Suppressor macrophage (primary cell): ENCODE measurements at places on chromosomes 7 and 10.

GRCh38 chr10:37434091-37434490 is 308.7 kb downstream of the ANKRD30A start:
- no peak for DNase-seq

- DNase-seq: no peak
These were observed 7.6 kb upstream of the PDZD8 start for GRCh38 chr10:117382861-117383260.

GRCh38 chr10:67926951-67927350 is 42.5 kb downstream of the SIRT1 start:
- no peak for DNase-seq

GRCh38 chr7:145293754-145294153 is 457.9 kb upstream of the TPK1 start:
- DNase-seq: no peak

DNA sequence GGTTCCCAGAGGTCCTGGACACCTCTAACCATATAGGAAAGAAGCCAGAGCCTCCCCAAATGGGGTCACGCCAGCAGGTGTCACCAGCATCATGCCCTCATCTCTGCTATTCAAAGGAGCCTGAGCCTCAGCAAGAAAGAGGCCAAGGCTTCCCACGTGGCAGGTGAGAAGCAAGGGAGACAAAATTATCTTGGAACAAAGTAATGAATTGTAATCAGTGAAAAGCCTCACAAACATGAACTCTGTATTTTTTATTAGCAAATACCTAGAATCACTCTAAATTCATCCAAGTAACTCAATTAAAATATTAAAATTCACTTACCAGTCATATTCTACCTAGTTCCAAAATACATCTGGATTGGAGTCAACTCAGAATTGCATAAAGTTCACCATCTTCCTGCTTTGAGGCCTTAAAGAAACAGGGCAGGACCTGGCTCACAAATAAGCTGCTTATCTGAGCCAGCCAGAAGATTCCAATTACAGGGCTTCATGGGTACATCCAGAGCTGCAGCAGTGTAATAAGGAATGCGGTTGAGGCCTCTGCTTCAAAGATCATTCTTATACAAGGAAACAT is 68.7 kb downstream of the SGMS1 start:
- DNase-seq: no peak

- no peak for DNase-seq
These were observed 20.7 kb downstream of the LRRC4 start for GRCh38 chr7:128010391-128011127.

DNA sequence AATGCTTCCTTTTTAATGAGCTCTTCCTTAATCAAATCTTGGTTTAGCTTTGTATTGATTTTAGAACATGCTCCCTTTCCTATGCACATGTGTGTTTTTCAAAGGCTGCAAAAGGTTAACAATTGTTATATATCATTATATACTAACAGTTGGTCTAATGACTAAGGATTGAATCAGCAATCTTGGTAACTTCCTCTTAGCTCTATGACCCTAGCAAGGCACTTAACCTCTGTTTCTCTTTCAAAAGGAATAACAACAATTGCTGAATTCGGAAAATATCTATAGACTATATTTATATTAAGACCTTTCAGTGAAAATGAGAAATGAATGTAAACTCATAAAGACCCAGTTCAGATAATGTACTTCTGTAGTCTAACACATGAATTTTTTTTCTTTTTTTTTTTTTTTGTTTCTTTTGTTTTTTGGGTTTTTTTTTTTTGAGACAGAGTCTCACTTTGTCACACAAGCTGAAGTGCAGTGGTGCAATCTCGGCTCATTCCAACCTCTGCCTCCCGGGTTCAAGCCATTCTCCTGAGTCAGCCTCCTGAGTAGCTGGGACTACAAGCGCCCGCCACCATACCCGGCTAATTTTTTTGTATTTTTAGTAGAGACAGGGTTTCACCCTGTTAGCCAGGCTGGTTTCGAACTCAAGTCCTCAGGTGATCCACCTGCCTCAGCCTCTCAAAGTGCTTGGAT is 48.8 kb downstream of the HOXA1 start:
- DNase-seq: peak; percentile 83

- DNase-seq: peak; percentile 85
These were observed 182.0 kb downstream of the REEP3 start for GRCh38 chr10:63703113-63703670.

DNA sequence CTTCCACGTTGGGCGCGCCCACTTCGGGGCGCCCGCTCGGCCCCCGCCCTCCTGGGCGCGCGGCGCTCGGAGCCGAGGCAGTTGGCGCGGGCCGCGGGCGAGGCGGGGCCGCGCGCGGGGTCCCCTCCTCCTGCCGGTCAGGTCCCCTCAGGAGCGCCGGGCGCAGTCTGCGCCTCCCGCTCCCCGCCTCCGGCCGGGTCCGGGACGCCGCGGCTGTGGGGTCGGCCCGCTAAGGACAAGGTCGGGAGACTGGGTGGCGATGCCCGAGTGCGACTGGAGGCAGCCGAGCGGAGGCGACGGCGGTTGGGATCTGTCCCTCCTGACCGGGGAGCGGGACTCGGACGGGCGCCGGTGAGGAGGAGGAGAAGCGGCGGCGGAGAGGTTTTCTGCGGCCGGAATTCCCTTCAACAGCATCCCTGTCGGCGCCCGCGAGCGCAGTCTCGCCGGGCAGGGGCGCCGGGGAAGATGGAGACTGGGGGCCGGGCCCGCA is at the start of gene ATRNL1:
ATRNL1 (plus strand) TSS at position 80 of the 490 bp plus-strand sequence; CDS start at position 466, 386 bp downstream.
- peak; percentile 7 for DNase-seq

GRCh38 chr7:18555120-18555519 is 59.6 kb downstream of the HDAC9 start:
- no peak for DNase-seq

DNA sequence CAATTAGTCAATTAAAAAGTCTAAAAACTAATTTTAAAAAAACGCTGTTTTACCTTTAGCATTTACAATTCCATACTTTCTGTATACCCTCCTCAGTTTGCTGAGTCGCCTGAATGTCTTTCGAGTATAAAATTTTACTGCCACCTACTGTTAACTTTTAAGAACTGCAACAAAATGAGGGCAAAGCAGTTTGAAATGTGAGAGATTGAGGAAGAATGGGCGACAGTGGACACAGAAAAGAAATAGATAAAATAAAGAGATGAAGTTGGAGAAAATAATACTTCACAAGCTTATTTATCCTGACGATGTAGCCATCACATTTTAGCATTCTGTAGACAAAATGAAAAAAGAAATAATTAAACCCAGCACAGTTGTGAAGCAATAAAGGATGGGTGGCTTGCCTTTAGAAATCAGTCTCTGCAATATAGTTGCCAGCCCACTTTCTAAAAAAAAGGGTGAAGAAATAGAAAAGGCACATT is 110.8 kb upstream of the PTN start:
- DNase-seq: peak; percentile 15

GRCh38 chr10:115942101-115942500 is 330.9 kb downstream of the GFRA1 start:
- DNase-seq: no peak

DNA sequence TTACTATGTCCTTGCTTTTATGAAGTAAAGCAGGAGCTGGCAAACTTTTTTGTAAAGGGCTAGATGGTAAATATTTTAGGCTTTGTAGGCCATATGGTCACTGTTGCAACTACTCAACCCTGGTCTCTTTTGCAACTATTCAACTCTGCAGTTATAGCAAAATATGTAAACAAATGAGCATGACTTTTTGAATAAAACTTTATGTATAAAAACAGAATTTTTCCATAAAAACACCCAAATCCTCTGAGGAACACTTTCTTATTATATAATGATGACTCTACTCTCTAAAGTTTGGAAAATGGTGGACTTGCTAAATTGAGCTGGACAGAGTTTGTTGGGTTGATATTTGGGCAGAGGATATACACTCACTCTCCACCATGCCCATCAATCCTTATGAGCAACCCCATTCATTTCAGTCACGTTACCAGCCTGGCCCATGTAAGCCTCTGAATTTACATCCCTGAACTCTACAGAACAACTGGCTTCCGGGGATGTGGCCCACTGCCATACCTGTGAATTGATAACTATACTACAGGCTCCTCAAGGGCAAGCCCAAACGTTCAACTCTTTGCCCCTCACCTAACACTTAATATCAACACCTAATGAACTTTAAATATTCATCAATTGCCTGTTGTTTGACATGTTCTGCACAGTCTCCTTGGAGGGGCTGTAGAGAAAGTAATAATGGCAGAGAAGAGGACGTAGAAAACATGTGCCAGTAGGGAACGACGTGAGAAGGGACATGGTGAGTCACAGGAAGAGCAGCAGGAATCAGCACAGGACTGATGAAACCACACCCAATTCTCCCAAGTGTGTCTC is 37.6 kb downstream of the SGMS1 start:
- DNase-seq: peak; percentile 49

GRCh38 chr10:79019441-79020014 is 49.2 kb upstream of the ZMIZ1 start:
- no peak for DNase-seq

DNA sequence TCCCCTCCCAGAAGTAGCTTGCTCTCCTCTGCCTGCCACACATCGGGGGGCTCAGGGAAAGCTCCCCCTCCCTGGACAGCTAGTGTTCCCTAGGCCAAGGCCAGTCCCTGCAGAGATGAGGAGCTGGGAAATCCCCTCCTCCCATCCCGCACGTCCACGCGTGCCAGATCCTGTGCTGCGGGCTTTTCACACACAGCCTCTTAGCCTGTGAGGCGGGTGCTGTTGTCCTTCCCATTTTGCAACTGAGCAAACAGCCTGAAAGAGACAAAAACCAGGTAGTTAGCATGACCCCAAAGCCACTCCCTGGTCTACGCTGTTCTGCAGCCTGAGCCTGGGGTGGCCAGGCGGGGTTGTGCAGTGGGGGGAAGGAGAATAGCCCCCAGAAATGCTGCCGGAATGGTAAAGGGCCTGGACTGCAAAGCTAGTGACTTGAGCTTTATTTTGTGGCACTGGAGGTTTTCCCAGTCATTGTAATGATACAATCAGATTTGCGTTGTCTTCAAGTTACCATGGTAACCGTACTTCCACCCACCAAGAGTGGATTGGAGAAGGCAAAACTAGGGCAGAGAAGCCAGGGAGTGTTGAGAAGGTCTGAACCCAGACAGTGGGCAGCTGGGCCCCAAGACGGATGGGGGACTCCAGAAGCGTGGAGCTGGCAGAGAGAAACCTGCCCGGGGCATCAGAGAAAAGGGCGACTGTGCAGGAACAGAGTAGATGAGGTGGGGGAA is 98.6 kb upstream of the KCTD7 start:
- no peak for DNase-seq

DNA sequence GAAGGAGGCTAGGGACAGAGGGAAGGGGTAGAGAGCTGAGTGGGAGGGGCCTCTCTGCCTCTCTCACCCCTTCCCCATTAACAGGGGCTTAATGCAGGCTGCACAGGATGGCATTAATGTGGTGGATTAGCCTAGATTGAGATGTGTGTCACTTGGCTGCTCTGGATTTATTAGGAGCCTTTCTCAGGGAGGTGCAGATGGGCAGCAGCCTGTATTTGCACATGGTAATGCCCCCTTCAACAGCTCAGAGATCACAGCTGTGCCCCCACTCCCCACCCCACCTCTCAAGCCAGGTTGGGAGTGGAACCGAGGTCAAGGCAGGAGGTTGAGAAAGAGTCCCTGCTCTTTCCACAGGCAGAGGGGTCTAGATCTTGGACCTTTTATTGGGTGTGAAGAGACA is 7.3 kb downstream of the PITX3 start:
- DNase-seq: no peak

DNA sequence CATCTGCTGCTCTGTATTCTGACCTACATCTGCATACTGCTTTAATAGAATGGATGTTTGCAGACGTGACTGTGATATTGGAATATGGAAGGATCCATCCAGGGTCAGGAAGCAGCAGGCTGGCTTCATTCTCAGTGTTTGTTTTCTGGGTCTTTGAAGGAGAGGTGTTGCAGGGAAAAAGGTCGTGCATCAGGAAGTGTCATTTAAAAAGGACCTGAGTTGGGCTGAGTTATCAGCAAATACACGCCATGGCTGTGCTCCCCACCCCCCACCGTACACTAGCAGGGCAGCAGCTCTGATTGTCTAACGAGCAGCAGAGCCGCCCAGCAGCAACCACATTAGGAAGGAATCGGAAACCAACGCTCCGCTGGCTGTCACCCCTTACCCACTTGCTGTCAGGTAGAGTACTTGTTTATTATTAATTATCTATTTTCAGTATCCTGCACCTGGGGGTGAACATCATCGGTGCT is 63.1 kb upstream of the STEAP1B start:
- DNase-seq: no peak

DNA sequence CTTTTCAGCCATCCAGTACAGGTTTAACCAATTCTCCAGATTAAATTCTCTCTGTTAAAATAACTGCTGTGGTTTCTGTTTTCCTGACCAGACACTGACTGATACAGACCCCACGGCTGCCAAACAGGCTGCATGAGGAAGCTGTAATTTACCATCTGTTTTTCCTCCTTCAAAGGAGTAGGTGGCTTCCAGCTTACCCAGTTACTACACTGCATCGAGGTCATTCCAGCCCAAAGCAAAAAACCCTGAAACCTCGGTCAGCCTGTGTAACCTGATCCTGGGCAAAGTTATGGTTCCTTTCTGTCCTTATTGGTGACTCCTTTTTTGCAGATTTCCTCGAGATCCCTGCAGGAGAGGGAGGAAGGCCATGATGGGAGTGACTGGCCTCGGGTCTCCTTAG is 27.9 kb upstream of the LOXL4 start:
- DNase-seq: peak; percentile 18

DNA sequence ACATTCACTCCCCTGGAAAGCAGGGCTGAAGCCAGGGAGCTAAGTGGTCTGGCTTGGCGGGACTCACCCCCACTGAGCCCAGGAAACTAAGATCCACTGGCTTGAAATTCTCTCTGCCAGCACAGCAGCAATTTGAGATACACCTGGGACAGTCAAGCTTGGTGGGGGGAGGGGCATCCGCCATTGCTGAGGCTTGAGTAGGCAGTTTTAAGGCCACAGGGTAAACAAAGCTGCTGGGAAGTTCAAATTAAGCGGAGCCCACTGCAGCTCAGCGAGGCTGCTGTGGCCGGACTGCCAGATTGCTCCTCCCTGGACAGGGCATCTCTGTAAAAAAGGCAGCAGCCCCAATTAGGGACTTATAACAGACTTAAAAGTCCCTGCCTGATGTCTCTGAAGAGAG is 108.2 kb upstream of the FAM13C start:
- DNase-seq: no peak

DNA sequence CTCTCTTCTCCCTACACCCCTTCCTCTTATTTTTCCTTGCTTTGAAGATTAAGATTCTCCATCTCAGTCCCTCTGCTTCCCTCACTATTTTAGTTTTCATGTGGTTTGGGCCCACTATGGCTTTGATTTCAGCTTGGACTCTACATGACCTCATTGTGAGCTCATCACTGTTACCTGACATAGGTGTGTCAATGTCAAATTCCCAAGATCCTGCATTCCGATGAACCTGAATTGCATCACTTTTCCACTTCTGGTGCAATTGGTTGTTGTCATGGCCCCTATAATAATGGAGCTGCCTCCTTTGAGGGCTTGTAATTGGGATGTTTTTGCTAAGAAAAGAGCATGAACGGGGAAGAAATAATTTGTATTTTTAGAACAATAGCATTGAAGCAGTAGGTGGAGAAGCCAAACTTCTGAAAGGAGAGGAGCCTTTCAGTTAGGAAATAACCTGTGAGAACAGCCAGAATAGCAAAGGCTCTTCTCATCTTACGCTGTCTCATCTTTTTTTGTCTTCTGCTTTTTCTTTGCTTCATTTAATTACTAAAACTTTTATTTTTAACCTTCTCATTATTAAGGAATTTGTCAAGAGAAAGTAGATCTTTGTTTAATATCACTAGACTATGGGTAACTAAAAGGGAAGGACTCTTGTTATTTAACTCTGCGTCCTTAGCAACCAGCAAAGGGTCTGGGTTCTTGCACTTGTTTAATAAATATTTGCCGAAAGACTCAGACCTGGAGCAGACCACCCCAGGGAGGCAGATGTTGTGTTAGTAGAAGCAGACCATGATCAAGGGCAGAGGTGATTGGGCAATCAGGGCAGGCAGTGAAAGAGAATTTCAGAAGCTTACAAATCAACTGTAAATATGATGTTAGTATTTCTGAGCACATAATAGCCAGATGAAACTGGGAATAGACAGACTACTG is 95.4 kb downstream of the TES start:
- DNase-seq: no peak
